ENCODE measurements at places on chromosomes 7 and 10.

DNA sequence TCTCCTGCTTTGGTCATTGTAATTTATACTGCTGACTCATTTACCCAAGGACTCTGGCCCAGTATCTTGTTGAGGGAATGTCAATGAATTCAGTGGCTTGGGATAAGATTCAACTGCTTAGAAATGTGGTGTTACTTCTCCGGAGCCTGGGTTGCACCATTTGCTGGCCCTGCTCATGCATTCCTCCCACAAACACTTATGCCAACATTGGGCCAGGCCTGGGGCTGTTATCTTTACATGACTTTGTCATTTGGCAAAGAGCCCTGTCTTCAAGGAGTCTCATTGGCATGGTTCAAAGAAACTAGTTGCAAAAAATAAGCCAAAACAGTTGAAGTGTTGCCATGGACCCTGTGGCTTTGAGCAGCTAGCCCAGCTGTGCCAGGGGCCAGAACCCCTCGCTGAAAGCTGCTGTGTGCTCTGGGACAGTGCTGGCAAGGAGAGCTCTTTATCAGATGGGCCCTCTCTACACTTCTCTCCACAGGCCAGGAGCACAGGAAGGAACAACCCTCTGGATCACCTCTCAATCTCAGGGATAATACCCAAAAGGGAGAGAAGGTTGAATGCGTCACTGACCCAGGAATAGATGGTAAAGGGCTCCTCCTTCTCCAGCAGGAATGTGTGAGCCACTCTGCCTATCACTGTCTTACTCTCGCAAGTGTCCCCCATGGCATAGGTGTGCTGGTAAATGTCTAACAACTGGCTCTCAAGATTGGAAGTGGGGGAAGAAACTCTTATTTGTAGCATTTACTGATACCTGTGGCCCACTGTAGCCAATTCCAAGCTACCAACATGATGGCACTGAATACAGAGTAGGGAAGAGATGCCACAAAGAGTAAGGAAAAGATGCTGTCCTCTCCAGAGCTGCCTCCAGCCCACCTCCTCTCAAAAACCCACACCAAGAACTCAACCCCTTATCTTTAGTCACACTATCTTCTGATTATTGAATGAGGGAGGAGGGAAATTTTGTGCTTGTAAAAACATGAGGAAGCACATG, 23.5 kb upstream of the PDE1C start:
- DNase-seq: no peak

GRCh38 chr10:2790396-2791188, 276.8 kb upstream of the PFKP start:
- no peak for DNase-seq

- no peak for DNase-seq
These were observed 44.0 kb downstream of the CAPZA2 start for GRCh38 chr7:116906391-116906790.

- no peak for DNase-seq
These were observed 23.0 kb upstream of the CEP41 start for GRCh38 chr7:130463553-130464434.

GRCh38 chr7:37309493-37309892, 139.2 kb downstream of the ELMO1 start:
- no peak for DNase-seq

- DNase-seq: no peak
These were observed 131.6 kb downstream of the BICC1 start for GRCh38 chr10:58644311-58644710.

GRCh38 chr7:151058781-151059366, 515 bp upstream of the SLC4A2 start:
- no peak for DNase-seq

DNA sequence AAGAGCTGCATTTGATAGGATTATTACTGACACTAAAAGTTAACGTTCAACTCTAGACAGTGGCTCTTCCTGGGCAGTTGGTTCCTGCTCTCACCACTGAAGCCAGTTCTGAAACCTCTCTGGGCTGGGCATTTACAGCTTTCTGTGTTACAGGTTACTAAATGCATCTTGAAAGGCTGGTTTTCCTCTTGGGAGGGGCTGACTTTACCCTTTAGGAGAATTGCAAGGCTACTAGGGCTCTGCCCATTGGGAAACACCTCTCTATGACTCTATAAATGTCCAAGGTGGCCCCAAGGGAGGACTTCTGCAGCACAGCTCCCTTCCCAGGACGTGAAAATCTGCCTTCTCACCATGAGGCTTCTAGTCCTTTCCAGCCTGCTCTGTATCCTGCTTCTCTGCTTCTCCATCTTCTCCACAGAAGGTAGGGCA, at the start of gene GPR15LG:
TSS of gene GPR15LG (plus strand) at position 301 of the 429 bp plus-strand sequence. CDS start at position 352, 51 bp downstream.
- DNase-seq: no peak

DNA sequence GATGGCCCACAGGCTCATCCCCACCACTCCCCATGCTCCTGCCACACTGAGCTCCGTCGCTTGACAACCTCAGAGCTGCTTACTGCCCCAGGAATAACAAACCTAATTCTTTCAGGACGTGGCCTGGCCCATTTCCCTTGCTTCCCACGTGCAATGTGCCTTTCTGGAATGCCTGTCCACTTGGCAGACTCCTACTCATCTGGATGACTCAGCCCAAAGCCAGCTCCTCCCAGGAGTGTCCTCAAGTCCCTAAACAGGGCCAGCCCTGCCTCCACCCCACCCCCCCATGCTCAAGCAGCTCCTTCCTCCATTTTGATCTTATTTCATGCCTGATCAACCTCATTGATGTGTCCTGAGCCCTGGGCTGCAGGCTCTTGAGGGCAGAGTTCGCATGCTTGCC, 164.9 kb upstream of the RNF32 start:
- no peak for DNase-seq

GRCh38 chr10:97800474-97800873, 28.7 kb upstream of the SFRP5 start:
- DNase-seq: no peak

DNA sequence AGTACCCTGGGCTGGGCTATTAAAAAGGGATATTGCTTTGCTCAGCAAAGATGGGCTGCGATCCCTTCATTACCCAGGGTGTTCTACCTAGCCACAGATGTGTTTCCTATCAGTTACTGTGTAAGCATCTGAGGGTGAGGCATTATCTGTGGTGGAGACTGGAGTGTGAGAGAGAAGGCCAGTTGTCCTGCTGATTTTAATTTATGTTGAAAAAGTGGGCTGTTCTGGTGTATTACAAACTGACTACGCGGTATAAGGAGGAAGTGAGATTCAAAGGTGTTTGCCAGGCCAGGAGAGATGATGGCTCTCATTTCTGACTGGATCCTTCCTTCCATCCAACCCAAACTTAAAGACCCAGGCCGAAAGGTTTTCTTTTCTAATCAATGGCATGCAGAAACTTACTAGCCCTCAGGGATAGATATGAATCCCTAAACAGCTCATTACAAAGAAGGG, 7.6 kb downstream of the TCF7L2 start:
- DNase-seq: no peak

DNA sequence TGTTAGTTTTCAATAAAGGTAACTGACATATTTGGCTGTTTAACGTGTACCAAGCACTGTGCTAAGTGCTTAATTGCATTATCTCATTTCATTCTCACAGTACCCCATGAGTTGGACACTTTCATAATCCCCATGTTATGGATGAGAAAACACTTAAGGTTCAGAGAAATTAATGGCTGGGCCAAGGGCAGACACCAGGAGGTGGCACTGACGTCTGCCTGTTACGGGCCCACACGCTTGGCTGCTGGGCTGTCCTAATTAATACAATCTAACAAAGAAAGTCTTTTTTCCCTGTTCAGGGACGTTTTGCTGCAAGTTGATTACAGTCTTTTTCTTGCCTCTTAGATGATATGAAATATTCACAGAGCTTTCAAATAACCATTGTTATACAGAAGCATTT, 16.1 kb downstream of the DYDC2 start:
- DNase-seq: no peak

Measured in stimulated activated CD8-positive, alpha-beta memory T cell treated with anti-CD3 and anti-CD28 coated beads, Interleukin-15, amount 100 ng/mL, for 4 hours (primary cell).